Globus pallidus (tissue), 1 donor: ENCODE measurements at places on chromosomes 16 and 17.
A peak's percentile ranks its signal among the peaks of the same experiment; 100 is the strongest.

GRCh38 chr16:70576431-70577255, 53.0 kb downstream of the SF3B3 start:
- no peak for DNase-seq

DNA sequence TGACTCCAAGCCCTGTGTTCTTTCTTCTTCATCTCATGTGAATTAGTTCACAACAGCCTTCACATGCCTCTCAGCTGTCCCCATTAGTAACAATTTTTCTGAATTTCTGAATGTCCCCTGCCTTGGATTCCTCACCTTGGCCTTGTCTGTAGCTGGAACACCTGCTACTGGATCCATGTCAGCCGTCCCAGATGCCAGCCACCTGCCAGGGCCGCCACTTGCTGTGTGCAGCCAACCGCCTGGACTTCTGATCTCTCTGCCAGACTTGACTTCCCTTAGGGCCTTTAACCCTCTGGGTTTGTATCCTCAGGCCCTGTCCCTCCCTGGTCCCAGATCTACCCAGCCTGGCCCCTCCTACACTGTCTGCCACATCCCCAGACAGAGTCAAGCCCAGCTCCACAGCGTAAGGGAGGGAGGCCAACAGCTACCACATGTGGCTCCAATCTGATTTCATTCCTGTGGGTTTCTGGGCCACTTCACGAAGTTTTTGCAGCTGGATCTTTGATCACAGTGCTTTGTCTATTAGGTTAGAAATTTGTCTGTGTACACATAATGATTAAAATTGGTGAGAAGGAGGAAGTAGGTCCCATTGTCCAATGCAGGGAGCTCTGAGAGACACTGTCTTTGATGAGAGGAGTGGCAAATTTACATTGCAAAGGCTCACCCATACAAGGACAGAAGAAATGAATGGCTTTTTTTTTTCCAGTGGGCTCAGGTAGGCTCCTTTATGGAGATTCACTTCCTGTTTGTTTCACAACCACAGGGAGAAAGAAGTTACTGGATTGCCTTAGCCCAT, 15.3 kb downstream of the MPP2 start:
- DNase-seq = no peak

DNA sequence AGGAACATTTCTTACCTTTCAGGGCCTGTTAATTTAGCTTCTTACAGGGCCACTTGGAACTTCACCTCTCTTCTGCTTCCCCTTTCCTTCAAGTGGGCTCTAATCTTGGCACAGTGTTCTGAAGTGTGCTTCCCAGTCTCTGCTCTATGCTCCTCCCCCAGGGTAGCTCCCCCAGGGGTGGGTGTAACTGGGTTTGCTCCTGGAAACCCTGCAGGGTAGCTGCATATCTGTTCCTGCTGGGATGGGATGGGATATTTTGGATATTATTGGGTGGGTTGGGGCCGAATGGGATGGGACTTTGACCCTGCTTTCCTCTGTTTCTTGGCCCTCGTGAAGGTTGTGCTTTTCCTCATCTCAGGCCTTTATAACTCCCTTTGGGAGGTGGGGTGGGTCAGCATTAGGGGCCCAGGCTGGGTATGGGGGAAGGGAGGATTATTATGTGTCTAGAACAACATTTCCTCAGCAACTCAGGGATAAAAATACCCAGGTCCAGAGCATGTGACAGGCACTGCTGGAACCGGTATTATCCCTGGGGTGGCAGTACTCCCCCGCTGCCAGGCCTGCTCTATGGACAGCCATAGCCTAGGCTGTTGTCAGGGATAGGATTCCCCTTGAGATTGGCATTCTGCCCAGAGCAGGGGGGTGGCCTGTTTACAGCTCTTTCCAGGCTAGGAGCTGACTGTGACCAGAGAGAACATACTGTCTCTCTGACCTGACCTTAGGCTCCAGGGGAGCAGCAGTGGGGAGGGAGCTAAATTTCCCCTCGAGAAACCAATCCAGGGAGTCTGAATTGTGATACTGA, 5.0 kb downstream of the NFE2L1 start:
- DNase-seq = peak; percentile 59

DNA sequence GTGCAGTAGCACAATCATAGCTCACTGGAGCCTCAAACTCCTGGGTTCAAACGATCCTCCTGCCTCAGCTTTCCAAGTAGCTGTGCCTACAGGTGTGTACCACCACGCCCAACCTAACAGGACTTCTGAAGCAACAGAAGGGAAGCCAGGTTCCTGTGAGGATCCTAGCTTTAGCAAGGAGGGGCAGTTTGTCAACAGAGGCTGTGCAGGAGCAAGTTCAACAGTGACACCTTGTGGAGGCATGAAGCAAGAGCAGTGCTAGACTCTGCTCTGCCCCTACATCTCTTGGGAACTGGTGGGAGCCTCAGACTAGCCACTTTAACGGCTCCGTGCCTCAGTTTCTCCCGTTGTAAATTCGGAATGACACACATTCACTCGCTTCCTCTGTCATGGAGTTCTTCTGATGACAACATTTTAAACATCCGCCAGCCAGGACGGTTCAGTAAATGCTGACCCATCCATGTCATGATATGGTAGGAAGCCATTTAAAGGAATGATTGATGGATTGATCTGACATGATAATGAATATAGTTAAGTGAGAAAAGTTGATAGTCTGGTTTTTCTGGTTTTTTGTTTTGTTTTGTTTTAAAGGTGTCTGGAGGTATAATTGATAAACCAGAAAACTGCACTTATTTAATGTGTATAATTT, 218.7 kb downstream of the MRTFB start:
- DNase-seq = no peak

GRCh38 chr17:76546556-76547182, 6.8 kb downstream of the PRCD start:
- DNase-seq = no peak

DNA sequence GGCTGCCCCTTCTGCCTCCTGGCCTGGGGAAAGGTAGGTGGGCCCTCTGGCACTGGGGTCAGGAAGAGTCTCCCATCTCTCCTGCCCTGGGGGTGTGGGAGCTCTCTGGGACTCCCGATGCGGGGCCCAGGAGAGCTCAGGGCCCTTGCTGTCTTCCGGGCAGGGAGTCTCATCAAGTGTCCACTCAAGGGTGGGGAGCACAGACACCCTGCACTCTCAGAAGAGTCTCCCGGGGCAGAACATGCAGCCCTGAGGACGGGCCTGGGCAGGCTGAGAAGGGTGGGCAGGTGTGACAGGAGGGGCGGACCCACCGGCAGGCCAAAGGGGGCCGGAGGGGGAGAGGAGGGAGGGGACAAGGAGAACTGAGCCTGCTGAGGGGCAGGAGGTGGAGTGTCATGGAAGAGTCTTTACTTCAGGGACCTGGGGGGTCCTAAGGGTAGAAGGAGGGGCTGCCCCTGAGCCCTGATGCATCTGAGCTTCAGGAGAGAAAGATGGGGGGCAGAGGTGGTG, 8.4 kb upstream of the PKMYT1 start:
- no peak for DNase-seq

DNA sequence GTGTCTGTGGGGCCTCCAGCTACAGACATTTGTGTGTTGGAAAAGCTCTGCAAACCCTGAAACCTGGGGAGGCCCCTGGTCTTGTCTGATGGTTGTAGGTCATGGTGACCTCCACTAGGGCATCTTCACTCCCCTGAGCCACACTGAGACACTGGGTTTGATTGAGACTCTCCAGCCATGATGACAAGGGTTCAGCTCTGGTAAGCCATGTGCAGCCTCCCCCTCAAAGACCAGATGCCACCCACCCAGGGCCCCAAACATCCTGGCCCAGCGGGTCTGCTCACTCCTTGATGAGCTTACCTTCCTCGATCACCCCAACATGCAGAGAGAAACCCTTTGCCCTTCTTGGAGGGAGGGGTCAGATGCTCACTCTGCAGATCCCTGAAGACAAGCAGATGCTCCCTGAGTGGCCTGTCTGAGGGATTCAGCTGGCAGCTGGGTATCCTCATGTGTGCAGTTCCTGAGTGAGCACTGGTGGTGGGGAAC, 101.6 kb downstream of the METRNL start:
- DNase-seq = no peak

DNA sequence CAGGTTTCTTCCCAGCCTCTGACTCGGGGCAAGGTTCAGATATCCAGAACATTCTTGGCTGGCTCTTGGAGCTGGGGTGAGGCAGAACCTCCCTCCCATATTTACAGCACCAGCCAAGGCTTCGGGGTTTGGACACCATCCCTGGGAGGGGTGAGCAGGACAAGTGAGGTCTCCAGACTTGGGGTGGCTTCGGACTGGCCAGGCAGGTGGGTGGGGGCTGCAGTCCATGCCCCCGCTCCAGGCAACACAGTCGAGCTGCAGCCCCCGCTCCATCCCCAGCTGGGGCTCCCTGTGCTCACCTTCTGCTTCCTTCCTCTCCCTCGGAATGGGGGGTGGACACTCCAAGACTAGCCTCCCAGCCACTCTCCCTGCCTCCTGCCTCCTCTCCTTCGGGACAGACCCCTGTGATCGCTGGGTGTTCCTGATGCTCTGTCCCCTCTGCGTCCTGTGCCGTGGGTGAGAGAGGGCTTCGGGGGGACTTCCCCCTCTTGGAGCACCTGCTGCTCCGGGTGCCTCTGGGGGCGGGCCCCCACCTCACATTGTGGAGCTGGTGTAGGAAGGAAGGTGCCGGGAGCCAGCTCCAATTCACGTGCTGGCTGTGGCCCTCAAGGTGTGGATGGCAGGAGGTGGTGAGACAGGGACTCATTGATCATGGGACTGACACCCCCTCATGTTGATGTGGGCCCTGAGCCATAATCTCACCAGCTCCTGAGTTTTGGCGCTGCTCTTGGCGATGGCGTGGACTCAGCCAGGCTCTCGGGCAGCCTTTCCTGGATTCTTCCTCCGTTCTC, 189.2 kb downstream of the SEC14L1 start:
- DNase-seq = no peak

DNA sequence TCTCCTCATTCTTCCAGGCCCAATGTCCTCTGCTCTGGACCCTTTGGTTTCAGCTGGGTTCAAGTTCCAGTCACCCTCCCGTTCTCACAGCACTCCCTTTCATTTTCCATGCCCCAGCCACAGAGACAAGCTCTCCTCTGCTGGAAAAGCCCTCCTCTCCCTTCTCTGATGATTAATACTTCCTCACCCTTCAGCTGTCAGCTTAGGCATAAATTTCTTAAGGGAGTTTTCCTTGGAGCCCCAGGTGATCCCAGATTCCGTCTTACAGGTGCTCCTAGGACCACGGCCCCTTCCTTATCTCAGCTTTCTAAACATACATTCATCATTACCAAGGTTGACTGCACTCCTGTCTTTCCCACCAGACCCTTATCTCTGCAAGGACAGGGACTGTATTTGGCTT, 10.4 kb downstream of the CHAD start:
- DNase-seq = no peak

GRCh38 chr16:80045861-80046260, 445.3 kb upstream of the MAF start:
- DNase-seq = no peak
